ENCODE measurements at places on chromosomes 12 and 14.
A peak's percentile ranks its signal among the peaks of the same experiment; 100 is the strongest.

GRCh38 chr14:20460458-20461224 lies 593 bp downstream of the PIP4P1 start:
- DNase-seq, result peak; percentile 20

DNA sequence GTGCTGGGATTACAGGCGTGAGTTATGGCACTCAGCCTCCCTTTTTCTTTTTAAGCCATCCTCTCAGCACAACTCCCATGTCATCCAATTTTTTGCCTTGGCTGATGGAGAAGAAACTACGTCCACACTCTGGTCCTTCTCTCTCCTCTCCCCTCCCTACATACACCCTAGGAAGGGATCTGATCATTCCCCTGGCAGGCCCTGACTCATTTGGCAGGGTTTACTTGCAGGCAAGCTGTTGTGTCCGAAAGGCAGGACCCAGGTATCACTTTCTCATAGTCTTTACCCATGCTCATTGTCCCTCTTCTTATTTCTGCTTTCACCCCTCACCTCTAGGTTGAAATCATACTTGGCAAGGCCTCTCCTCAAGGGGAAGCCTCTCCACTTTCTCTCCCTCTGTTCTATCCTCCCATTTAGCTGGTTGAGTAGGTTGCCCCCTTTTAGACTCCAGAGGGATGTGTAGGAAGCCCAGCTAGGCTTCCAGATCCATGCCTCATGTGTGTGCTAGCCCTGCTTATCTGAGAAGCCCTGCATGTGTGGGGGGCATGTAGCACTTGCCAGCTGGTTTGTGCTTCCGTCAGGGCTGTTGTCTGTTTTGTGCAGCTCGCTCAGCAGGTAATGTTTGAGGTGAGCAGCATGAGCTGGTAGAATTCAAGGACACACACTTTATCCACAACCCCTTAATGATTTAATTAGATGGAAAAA lies 14.8 kb downstream of the GPR19 start:
- no peak for DNase-seq

DNA sequence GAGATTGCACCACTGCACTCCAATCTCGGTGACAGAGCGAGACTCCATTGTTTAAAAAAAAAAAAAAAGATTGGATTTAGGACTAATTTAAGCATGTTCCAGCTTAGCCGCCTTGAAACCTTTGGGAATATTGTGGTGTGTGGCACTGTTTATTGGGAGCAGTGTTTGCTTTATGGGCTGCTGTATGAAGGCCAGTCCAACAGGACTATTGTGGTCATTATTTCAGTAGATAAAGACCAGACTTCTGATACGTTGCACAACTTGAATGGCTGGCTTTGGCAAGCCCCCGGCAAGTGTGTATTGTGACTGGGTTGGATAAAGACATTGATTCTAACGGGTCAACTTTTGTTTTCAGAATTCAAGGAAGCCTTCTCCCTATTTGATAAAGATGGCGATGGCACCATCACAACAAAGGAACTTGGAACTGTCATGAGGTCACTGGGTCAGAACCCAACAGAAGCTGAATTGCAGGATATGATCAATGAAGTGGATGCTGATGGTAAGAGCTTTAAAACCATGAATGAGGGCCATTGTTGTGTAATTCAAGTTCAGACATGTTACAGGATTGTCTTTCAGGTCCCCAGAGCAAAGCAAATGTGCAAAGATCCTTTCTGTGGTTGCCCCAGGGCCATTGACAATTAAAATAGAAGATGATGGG lies 4.2 kb downstream of the CALM1 start:
- no peak for DNase-seq

GRCh38 chr12:121001060-121001459 lies 15.2 kb downstream of the C12orf43 start:
- no peak for DNase-seq

- no peak for DNase-seq
These were observed 21.0 kb downstream of the CFL2 start for GRCh38 chr14:34693228-34693939.

DNA sequence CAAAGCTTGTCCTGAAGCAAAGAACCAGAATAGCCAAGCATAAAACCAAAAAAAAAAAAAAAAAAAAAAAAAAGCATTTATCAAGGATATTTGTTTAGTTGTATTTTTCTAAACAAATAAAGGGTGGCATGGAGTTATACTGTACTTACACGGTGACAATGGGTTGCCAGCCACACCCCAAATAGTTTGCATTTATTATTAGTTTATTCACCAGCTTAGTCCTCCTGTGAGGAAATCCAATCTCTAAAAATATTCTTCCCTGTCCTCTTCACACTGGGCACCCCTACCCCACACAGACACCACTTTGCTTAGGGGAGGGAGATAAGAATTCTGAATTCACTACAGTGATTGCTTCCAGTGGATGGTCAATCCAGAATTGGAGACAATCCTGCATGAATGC lies 18.9 kb downstream of the PLEKHG7 start:
- no peak for DNase-seq

DNA sequence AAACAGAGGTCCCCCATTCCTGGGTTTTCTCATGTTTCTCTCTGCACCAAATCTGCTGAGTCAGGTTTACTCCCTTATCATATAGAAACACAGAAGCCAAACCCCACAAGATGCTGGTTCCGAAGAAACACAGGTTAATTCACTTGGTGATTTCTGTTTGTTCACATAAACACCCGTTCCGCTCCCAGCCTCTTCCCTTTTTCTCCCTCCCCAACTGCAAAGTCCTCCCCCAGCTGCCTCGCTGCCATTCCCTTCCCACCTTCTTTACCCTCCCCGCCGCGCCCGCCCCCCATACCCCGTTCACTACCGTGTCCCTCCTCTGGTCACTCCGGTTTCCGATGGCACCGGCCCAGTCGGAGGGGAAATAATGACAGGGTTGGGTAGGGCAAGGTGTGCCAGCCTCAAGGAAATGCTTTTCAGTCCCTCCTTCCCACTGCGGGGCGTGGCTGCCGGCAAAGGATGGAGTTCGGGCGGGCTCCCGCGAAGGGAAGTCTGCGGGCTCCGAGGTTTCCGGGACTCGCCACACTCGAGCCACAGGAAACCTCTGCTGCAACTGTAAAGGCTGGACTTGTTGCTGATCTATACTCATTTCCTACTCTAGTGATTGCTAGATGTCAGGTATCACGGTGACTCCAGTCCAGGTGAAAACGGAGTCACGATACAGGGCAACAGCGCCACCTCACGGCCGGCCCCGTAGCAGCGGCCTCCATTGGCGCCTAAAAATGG lies at the start of gene STYK1:
Gene STYK1 (minus strand): TSS at position 394 of the 726 bp plus-strand sequence. CDS start 39,434 bp downstream, outside the sequence.
- DNase-seq, result peak; percentile 72

GRCh38 chr14:99946652-99947489 lies 118.4 kb upstream of the EVL start:
- peak; percentile 58 for DNase-seq

All from stimulated activated CD4-positive, alpha-beta T cell treated with anti-CD3 and anti-CD28 coated beads, Interleukin-2, amount 100 ng/mL, for 48 hours (primary cell).